Osteocyte (in vitro differentiated cells): ENCODE measurements at places on chromosomes 6 and 20. TPM values are rescaled to one million over a fixed set of nuclear protein-coding genes. Genes with fewer than 3 reads are reported as not detected.

The LHFPL5 gene
- total RNA-seq: not detected in 2 replicates

The NKX2-4 gene
- total RNA-seq: not detected in 2 replicates

DNA sequence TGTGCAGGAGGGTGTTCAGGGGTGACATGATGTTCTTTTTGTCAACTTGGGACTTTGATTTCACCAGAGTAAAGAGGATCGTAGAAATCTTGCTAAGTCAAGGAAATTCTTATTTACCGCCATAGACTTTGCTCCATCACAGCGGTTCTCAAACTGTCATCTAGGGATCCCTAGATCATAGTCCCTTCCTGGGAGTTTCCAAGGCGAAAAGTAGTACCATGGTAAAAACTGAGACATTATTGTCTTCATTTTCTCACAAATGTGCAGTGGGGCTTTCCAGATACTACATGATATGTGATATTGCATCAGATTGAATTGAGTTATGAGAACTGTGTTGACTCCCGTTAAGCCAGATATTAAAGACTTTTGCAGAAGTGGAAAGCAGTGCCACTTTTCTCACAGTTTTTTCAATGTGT lies 79.7 kb downstream of the JARID2 start:
- DNase-seq: no peak

GRCh38 chr20:1940581-1940980 lies 45.4 kb downstream of the SIRPA start:
- no peak for DNase-seq

DNA sequence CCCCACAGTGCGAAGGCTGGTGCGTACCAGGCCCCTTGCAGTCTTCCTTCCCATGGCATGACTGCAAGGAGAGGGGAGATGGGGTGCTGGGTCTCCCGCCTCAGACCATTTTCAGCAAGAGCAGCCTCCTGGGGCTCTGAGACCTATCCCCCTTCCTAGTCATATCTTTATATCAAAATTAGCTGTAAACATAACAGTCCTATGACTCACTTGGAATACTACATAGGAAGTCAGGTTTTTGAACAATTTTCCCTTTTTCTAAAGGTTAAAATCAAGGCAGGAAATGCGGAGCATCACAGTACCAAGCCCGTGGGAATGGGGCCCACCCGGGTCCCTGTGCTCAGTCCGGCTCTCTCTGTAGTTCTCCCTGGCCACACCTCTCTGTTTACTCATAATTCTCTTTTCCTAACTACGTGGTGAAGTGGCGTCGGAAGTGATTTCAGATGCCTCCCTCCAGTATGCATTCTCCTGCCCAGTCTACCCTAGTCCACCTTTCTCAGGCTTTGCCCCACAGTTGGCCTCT lies 109.8 kb upstream of the TMEM170B start:
- no peak for DNase-seq

DNA sequence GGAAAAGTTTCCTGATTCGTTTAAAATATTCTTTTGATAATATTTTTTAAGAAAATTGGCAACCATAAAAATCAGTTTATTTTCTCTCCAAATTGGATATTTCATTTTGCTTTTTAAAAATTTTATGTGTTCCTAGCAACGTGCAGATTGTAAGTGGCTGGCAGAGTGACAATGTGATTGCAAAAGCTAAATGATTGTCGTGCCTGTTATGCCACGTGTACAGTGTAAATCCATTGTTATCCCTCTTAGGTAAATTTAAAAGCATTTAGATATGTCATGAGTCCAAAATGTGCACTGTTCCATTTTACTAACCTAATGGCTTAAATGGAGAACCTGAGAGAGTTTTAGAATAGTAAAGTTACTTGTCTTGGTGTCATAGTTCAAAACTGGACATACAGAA lies 94.4 kb upstream of the ADGRF4 start:
- no peak for DNase-seq
